Activated CD8-positive, alpha-beta memory T cell treated with anti-CD3 and anti-CD28 coated beads, Interleukin-2, amount 10 ng/mL, durations not matched to agents 7 days and 5 days (primary cell): ENCODE measurements at places on chromosomes 6 and 20.

DNA sequence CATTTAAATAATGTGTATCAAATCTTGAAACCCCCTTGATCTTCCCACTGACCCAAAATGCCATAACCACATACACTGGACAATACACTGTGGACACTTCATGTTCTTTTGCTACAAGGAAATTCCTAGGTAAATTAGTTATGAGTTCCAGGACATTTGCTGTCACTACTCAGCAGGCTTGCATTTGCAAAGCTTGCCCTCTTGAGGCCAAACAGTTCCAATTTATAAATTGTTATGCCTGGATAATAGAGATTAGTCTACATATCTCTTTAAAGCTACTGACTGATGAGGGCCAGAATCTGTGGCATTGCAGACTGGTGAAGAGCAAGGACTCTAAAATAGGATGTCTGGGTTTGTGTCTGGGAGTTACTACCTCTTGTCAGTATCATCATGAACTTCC is 17.4 kb upstream of the RAB32 start:
- DNase-seq, result no peak

GRCh38 chr6:128414943-128415342 is 105.5 kb downstream of the PTPRK start:
- DNase-seq, result no peak

DNA sequence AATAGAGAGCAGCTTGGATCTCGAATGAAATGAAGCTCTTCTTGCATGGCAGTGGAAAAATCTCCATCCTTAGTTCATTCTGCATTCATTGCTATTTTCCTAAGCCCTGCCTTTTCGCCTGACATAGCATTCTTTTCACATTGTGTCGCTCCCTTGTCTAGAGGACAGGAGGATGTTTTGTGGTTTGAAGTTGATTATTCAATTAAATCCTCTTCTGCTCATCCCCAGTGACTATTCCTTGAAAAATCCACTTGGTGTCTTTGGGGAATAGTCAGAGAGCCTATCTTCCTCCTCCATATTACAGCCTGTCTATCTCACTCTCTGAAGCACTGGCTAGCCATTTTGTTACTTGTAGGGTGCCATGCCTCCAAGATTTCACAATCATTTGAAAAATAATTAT is 161.2 kb downstream of the KLHL32 start:
- no peak for DNase-seq

- DNase-seq, result no peak
Observed at GRCh38 chr20:22288957-22289356, 295.4 kb downstream of the FOXA2 start.

DNA sequence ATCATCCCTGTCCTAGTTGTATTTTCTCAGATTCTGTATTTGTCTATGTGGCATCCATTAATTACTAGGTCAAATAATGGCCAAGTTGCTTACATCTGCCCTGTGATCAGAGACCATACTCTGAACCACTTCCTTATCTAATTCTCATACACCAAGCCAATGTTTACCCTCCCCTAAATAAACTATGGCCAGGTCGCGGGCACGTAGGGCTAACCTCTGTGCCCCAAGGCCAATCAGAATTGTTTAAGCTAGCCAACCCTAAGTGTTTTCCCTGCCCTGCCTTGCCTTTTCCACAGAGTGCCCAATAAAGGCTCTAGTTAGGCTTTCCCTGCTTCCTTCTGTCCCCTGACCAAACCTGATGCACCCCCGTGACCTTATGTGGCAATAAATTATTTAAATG is 2.8 kb upstream of the CALHM4 start:
- no peak for DNase-seq

DNA sequence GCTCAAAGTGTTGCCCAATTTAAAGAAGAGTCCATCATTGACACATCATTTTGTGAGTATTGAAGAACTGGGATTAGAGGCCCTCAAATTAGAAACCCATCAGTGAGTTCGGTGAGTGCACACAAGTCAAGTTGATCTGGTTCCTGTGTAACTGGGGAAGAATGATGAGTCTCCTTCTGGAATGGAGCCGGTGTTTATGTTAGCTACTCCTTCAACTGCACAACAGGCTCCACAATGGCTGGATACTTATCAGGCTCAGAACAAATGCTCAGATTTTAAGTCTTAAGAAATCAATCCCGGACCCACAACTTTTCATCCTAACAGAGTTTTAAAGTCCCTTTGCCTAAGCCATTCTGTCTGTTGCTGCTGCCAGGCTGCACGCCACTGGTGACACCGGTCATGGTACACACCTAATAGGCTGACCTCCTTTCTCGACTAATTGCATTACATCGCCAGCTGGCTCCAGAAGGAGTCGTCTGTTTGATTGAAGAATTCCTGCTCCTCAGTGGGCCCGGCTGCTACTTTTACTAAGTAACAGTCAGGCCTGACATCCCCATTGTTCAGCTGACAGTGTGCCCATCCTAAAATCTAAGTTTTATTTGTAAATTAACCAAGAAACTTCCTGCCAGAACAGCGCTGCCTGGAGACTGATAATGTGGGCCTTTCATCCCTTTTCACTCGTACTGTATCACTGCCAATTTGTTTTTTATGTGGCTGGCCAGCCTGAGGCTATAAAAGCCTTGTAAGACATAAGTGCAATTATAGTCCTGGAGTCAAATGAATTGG is 130.4 kb downstream of the INSM1 start:
- no peak for DNase-seq

DNA sequence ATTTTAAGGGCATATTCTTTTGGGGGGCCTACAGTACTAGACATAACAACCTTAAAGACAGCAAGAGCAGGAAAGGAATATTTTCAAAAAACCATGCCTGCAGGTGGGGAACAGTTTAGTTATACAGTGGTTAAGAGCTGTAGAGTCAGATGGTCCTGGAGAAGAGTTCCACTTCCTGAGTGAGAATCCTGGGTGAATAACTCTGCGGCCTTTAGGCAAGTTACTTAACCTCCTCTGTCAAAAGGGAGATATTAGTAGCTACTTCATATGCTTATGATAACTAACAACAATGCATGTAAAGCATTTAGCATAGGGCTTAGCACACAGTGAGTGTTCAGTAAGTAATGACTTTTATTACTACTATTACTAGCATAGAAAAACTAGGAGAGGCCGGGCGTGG is 119.2 kb upstream of the TAB2 start:
- no peak for DNase-seq

GRCh38 chr6:13495112-13495776 is 7.8 kb upstream of the GFOD1 start:
- no peak for DNase-seq

DNA sequence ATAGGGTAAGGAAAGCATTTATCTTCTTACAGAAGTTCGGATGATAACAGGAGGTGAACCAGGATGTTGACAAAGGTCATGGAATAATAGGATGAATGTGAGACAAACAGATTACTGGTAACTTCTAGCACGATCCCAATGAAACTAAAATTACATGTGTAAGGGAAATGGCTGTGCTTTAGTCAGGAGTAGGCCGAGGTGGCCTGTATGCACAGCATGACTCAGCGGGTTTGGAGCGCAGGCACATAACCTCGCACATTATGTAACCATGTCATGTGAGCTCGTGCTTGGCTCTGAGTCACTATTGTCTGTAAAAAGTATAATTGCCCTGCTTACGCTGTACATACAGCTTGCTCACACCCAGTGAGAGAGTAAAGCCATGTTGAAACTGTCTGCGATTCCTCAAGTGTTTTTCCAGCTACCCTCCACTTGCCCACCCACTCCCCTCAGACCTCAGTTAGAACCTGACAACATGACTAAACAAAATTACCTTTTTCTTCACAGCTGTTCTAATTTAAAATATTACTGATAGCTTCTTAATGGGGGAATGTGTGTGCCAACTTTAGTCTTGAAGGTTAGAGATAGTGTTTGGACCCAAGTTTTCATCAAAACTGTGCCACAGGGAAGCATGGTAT is 8.2 kb downstream of the CYB5R4 start:
- DNase-seq, result no peak

GRCh38 chr20:49729780-49730179 is 16.1 kb upstream of the B4GALT5 start:
- no peak for DNase-seq

DNA sequence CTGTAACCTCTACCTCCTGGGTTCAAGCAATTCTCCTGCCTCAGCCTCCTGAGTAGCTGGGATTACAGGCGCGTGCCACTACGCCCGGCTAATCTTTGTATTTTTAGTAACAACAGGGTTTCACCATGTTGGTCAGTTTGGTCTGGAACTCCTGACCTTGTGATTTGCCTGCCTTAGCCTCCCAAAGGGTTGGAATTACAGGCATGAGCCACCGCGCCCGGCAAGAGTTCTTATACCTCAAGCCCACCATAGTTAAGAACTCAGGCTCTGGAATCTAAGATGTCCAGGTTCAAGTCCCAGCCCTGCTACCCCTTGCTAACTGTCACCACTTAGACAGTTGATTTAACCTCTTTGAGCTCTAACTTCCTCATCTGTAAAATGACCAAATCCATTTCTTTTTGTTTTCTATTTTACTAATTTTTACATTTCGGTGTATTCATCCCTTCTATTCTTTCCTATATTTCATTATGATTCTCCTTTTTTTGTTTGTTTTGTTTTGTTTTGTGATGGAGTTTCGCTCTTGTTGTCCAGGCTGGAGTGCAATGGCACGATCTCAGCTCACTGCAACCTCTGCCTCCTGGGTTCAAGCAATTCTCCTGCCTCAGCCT is 104.8 kb upstream of the ZNF217 start:
- DNase-seq, result no peak

DNA sequence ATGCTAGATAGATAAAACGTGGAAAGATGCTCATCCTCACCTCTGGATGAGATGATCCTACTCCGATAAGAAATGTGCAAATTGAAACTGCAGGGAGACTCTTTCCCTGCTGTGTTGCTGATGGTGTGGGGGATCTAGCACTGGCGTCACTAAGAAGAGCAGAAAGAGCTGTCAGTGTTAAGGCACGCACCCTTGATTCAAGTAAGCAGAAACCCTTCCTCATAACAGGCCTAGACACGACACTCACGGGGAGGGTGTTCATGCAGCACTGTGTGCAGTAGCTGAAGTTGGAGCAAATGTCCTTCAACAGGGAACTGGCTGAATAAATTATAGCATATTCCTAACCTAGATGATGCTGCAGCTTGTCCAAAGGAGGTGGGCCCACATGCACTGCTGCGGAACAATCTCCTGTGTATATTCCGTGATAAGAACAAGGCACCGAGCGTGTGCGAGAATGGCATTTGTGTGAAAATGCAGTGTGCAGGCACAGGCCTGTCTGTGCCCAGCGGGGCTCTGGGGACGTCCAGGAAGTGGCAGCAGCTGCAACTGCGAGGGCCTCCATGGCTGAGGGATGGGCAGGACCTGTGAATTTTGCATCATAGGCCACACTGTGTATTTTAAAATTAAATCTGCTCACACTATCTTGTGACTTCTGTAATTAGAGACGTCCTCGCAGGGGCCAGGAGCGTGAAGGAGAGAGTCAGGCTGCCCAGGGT is 64.0 kb downstream of the TCP11 start:
- no peak for DNase-seq

DNA sequence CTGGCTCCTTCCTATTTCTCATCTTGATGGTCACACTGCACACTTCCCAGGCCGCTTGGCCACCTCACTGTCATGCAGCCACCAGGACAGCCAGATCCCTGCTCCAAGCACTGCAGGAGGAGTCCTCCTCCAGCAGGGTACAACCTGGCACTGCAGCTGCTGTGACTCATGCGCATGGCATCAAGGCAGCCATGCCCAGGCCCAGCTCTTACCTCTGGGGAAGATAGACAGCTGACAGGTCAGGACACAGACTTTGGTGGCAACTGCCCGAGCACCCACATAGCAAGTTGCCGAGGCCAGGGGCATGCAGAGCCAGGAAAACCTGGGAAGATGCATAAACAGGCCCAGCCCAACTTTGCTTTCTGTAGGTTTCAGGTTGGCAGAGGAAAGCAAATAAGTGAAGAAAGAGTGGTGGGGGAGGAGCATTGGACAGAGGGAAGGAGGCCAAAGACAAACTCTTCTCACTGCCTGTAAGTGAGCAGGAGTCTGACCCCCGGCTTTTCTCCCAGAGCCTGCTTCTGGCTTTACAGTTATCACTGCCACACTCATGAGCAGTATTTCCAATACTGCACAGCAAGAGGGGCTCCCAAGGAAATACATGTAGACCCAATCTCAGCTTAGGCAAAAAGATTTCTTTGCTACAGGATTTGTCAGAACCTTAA is 38.8 kb downstream of the SLC22A3 start:
- no peak for DNase-seq

DNA sequence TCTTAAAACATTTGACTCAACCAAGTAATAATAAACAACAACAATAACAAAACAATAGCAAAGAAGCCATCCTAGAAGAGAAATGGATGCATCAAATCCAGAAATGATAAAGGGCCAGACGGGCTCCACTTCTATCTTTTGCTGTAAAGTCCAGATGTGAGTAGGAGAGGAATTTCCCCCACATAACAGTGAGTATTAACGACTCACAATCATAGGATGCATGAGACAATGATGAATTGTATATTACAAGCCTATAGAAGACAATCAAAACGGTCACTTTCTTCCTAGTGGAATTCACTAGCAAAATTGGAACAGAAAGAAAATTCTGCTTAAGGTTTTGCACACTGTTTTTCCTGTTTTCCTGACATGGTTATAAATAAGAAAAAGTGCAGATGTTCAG is 97.0 kb upstream of the PREP start:
- no peak for DNase-seq

- DNase-seq, result no peak
Observed at GRCh38 chr6:92922216-92922806, 497.0 kb downstream of the EPHA7 start.

GRCh38 chr6:127951172-127951917 is 50.5 kb upstream of the THEMIS start:
- DNase-seq, result no peak
